ENCODE measurements at places on chromosomes 5 and 9. TPM values are rescaled to one million over a fixed set of nuclear protein-coding genes. Genes with fewer than 3 reads are reported as not detected.

- no peak for DNase-seq
- peaks cover 4% of the 10 kb centered on the region for H3K4me1 ChIP-seq
Measured at GRCh38 chr9:120161776-120162175, 418.2 kb downstream of the CDK5RAP2 start.

- H3K4me1 ChIP-seq: no peaks in the 10 kb centered on the region
- no peak for DNase-seq
- H3K27ac ChIP-seq: no peak overlapping the region
- peak overlapping the region; percentile 49 for H3K4me3 ChIP-seq
Measured at GRCh38 chr9:135074354-135075233, 12.9 kb upstream of the OLFM1 start.

GRCh38 chr9:93575796-93576257 lies 557 bp upstream of the PHF2 start:
- H3K4me1 ChIP-seq: peaks cover 33% of the 10 kb centered on the region
- H3K27me3 ChIP-seq: no peaks in the 10 kb centered on the region
- H3K27ac ChIP-seq: peak overlapping the region; percentile 86
- H3K36me3 ChIP-seq: peaks cover 8% of the 10 kb centered on the region
- no peak for DNase-seq

DNA sequence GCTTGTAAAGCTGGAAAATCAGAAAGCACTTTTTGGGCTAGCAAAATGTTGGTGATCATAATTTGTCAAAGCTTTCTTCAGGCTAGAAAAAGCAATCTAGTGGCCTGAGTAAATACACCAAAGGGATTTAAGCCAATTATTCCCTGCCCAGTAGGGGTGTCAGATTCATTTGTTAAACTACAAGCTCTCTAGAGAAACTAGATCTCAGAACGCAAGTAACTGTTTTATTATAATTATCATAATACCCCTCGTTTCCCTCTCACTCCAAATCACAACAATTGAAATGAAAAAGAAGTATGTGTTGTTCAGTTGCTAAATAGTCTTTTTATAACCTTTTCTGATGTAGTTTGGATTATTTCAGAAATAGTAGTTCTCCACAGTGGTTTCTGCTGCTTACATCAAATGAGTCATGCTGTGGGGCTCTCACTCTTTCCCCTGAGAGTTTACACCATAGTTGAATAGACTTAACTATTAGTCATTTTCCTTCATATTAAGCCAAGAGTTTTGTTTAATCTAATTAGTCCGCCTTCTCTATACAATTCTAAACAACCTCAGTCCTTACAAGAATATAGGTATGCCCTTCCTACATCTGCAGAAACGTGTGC lies 918.6 kb upstream of the DMAC1 start:
- peaks cover 15% of the 10 kb centered on the region for H3K4me1 ChIP-seq
- peaks cover 5% of the 10 kb centered on the region for H3K36me3 ChIP-seq
- no peak for DNase-seq
- H3K27me3 ChIP-seq: no peaks in the 10 kb centered on the region

DNA sequence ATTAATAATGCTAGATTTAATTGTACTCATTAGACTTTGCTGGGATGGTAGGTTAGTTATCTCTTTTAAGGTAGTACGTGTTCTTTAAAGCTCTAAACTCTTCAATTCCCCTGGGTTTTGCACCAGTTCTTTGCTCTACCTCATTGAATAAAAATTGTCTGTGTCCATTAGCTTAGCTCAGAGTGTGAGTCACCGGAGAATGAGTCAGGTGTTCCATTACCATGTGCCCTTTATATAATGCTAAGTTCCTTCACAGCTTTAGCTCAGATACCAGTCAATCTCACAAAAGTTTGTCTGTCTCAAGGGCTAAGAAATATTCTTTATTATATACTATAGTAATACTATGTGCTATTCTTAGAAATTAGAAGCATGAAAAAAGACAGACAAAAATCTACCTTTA lies 339.4 kb downstream of the PRELID2 start:
- H3K27ac ChIP-seq: no peak overlapping the region
- peaks cover 4% of the 10 kb centered on the region for H3K36me3 ChIP-seq
- peaks cover 11% of the 10 kb centered on the region for H3K4me1 ChIP-seq
- no peak for DNase-seq

DNA sequence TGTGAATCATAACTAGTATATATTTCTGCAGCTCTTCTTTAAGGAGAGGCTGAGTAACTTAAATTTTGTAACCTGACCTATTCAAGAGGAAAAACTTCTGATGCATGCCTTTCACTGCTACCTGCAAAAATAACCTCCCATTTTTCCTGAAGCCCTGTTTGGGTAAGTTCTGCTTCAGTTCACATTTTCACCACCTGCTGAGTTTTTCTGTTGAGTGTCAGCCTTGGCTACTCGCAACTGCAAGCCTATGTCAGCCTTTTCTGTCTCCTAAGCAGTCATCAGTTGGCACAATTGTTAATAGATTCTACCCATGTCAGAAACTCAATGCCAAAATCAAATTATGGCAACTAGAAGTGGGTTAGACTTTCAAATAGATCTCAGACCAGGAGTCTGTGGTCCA lies 8.2 kb upstream of the TNFAIP8 start:
- peaks cover 32% of the 10 kb centered on the region for H3K4me1 ChIP-seq
- H3K27ac ChIP-seq: no peak overlapping the region
- H3K4me3 ChIP-seq: peak overlapping the region; percentile 28

CARD9 gene
- 2.6 TPM for total RNA-seq

Data from type B pancreatic cell (in vitro differentiated cells).